Stromal cell of bone marrow (primary cell): ENCODE measurements at places on chromosomes 3 and 15.

DNA sequence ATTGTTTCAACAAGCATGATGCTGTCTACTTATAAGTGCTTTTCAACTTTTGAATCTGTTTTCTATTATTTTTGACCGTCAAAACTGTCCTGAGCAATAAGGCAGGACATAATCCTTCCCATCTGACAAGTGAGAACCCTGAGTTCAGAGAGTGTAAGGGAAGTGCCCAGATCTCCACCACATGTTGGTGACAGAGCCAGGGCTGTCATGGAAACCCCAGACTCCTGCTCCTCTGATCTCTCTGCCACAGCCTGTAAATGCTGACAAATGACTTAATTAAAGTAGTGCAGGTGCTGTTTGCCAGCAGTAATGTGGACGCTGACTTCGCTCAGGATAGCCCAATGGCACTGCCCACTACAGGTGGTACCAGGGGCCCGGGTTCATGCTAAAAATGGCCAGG, 40.3 kb downstream of the SPSB4 start:
- no peak for DNase-seq

DNA sequence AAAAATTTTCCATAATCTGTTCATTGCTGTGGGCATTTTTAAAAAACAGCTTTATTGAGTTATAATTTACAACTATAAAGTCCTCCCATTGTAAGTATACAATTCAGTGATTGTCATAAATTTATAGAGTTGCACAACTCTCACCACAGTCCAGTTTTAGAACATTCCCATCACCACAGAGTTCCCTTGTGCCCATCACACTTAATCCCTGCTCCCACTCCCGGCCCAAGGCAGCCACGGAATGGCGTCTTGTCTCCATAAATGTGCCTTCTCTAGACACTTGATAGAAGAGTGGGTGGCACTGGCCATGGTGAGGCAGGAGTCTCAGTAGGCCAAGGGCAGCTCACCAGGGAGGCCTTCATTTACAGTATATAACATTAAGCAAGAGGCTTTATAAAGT, 6.3 kb downstream of the TSEN2 start:
- no peak for DNase-seq

DNA sequence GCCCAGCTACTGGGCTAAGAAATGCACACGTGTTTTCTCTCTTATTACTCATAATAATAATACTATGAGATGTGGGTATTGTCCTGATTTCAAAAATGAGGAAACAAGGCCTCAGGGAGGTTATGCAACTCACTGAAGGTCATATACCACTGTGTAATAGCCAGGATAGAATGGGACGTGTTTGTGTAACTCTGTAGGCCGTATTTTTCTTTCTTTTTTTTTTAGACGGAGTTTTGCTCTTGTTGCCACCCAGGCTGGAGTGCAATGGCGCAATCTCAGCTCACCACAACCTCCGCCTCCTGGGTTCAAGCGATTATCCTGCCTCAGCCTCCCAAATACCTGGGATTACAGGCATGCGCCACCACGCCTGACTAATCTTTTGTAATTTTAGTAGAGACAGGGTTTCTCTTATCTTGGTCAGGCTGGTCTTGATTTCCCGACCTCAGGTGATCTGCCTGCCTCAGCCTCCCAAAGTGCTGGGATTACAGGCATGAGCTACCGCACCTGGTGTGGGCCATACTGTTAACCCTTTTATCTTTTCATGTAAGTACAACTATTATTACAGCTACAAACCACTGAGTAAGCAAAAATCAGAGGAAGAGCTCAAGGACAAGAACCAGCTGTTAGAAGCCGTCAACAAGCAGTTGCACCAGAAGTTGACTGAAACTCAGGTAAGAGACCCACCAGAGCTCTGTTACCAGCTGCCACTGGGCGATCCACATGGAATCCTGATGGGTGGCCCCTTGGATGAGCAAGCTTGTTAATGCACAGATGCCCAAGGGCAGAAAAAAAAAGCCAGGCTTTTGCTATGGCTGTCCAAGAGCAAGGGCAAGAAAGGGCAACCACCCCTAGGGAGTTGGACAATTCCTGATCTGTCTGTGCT, 6.7 kb downstream of the KNSTRN start:
- peak; percentile 52 for DNase-seq

- no peak for DNase-seq
Measured at GRCh38 chr3:111335512-111336303, 206.3 kb upstream of the CD96 start.

DNA sequence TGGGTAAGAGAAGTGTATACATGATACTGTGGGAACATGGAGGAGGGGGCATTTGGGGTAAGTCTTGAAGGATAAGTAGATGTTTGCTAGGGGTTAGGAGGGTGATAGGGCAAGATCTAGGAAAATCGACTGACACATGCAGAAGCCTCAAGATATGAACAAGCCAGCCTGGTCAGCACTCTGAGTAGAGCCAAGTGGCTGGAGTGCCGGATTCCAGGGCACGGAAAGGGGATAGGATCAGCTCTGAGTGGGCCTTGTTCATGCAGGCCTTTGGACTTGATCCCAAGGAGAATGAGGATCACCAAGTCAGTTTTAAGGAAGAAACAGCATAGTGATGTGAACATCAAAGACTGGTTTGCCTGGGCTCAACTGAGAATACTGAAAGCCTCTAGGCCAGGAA, 24.3 kb upstream of the MANF start:
- no peak for DNase-seq

GRCh38 chr3:127113571-127113891, 79.4 kb upstream of the PRR23E start:
- no peak for DNase-seq

- no peak for DNase-seq
Measured at GRCh38 chr3:98095882-98096281, 8.9 kb downstream of the OR5AC2 start.

- DNase-seq, result no peak
Measured at GRCh38 chr3:116614795-116615362, 94.7 kb upstream of the TUSC7 start.

DNA sequence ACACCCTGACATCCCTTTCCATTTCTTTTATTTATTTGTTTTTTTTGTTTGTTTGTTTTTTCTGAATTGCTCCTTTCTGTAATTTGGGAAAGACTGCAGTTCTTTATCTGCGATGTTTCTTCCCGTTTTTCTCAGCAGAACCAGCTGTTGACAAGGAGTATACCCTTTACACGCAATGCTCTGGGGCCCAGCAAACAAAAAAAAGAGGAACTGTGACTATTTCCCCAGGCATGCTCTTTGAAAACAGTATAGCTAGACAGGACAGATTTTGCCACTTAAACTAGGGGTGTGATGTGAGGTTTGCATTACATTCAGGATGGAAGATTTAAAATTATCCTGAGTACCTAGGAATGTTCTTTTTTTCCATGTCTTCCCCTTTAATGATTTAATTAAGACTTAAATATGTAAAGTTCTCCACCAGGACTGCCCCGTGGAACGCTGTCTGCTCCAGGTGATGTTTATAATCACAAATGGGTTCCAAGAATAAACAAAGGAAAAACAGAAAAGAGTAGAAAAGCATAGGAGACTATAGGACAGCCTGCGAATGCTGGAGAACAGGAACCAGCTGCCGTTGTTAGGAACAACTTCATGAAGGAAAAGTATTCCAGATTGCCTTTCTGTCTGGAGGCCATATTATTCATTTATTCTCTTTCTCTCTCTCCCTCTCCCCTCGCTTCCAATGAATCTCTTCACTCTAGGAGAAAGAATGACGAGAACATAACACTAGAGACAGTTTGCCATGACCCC, 43.3 kb downstream of the TGFBR2 start:
- no peak for DNase-seq

DNA sequence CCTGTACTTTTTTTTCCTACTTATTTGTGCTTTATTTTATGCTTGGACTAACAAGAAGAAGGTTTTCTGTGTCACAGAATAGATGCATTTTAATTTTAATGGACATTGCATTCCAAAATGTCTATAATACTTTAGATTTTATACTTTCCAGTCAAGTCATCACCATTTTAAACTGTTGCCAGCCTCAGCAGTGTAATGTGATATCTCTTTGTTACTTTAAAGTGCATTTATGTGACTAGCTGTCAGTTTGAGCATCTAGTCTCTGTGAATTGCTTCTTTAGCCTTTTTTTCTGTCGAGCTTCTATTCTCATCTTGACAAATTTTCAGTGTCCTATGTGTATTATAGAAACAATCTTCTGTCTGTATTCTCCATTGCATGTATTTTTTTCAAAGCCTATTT, 511.4 kb upstream of the CBLB start:
- DNase-seq, result no peak

GRCh38 chr3:46711760-46712159, 5.9 kb downstream of the PRSS50 start:
- DNase-seq, result no peak

DNA sequence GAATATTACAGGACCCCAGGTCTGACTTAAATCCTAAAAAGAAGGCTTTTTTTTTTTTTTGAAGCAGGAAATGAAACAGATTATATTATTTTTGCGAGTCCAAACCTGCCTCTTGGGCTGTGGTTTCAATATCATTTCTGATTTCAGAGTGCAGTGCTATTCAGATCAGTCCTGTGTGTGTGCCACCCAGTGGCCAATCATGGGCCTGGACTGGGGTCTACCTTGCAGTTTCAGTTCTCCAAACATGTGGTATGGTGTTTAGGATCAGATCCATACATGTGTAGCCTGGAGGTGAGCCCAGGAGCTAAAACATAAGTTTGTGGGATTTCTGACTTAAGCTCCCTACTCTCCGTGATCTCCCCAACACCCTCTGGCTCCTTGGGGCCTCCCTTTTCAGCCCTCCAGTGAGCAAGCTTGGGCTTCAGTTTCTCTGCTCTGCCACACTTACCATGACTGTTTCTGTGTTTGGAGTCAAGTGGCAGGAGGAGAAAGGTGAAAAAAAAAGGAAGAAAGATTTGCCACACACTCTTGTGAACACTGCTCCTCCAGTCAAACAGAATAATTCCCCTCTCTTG, 12.1 kb upstream of the THSD4 start:
- no peak for DNase-seq
